ENCODE measurements at places on chromosomes 12 and 14.

- DNase-seq: no peak
Observed at GRCh38 chr12:121133838-121134237, 1.2 kb downstream of the P2RX7 start.

- no peak for DNase-seq
Observed at GRCh38 chr14:71586131-71586897, 345.9 kb upstream of the RGS6 start.

DNA sequence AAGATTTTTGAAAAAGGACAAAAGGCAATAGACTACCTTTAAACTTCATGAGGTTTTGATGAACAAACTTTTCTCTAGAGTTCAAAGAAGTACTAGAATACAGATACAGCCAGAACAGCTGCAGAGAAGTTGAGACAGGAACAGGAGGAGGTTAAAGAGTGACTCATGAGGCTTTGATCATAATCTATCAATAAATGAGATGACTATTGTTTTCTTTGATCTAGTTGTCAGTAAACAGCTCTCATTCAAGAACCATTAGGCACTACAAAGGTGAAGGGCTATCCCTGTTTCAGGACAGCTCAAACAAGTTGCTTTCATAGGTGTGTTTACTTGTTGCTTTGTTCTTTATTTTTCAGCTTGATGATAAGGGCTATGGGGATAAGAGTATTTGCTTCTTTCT is 2.4 kb downstream of the WASHC3 start:
- DNase-seq: no peak

- DNase-seq: no peak
Observed at GRCh38 chr12:40565029-40565633, 127.1 kb upstream of the CNTN1 start.

GRCh38 chr14:45716572-45716971 is 463.6 kb upstream of the MIS18BP1 start:
- DNase-seq: no peak

DNA sequence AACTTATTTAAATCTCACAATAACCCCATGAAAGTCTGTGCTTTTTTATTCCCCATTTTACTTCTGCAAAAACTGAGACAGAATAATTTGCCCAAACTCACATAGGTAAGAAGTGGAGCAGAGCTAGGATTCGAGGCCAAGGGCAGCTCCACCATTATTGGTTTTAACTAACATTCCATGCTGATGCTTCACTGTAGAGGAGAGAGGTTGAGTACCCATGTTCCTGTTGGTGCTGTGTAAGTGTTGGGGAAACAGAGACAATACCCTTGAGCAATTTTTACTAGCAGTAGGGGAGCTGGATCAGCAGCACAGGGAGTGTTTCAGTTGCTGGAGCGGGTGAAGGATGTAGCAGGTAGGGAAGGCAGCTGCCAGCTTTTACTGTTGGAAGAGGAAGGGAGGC is 21.1 kb downstream of the RASSF8 start:
- no peak for DNase-seq

GRCh38 chr12:121400332-121401139 is 618 bp downstream of the RNF34 start:
- peak; percentile 33 for DNase-seq

GRCh38 chr12:41344776-41345470 is 156.8 kb downstream of the PDZRN4 start:
- no peak for DNase-seq

- no peak for DNase-seq
Observed at GRCh38 chr12:51941604-51942003, 9.9 kb upstream of the ACVR1B start.

DNA sequence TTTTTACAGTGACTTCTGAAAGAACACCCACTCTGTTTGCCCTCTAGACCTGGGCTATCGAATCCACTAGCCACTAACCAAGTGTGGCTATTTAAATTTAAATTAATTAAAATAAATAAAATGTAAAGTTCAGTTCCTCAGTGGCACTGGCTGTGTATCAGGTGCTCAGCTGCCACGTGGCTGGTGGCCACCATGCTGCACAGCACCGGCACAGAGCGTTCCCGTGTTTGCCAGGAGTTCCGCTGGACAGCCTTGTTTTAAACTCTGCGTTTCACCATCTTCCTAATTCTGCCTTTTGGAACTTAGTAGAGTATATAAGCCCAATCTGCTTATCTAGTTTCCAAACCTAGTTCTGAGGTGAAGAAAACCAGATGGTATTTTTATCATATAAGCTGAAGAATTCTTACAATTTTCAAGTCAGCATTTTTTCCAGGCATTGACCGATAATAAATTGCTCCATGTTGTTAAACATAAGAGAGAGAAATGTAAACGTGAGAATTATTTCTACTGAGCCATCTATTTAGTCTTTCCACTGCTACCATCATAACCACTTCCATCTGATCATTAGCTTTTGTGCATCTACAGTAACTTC is 339.0 kb downstream of the CACNA1C start:
- DNase-seq: no peak

GRCh38 chr12:26798023-26798422 is 35.0 kb downstream of the ITPR2 start:
- DNase-seq: no peak

- DNase-seq: no peak
Observed at GRCh38 chr12:110345176-110345661, 58.3 kb downstream of the ANAPC7 start.

DNA sequence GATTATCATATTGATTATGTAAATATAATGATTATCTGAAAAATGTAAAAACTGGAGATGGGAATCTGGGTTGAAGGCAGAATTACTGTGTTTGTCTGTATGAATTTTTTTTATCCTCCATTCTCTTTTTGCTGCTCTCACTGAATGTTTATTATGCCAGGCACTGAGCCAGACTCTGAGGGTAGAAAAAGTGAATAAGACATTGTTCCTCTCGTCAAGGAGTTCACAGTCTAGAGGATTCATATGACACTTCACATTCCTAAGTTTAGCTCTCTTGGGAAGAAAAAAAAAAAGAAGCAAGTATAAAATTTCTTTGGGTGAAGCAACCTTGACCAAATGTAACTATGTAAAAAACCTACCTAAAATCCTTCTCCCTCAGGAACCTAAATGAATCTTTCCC is 120.9 kb upstream of the LMO3 start:
- DNase-seq: no peak

DNA sequence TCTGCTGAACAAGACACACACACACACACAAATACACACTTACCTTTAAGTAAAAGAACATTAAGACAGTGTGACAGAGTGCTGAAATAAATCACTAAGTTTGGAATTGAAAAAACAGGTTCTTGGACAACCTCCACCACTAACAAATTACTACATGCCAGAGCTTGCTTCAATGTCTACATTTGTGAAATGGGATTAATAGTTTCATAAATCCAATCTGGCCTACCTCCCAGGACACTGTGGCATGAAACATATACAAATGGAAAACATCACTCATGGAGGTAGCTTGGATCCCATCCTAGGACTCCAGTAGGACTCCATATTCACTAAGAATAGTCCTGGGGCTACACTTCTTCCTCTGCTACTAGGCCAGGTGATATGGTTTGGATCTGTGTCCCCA is 8.2 kb upstream of the CCDC60 start:
- no peak for DNase-seq

GRCh38 chr12:95429172-95429510 is 44.8 kb upstream of the METAP2 start:
- no peak for DNase-seq

GRCh38 chr14:36069535-36069900 is 107.0 kb downstream of the PTCSC3 start:
- DNase-seq: no peak

DNA sequence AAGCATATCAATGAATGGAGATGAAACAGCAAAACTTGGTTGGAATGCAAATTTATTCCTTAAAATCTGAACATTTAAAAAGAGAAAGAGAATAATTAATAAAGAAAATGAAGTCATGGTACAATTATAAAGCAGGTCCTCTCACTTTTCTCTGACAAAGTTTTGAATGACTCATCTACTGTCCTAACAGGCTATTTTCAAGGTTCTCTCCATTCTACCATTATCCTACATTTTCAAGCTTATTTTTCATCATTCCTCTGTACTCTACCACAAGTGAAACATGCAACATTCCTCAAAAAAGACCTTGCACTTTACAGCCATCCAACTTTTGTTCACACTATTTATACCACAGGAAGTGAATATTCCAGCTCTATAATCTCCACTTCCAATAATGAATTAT is 36.9 kb upstream of the AP4S1 start:
- no peak for DNase-seq

DNA sequence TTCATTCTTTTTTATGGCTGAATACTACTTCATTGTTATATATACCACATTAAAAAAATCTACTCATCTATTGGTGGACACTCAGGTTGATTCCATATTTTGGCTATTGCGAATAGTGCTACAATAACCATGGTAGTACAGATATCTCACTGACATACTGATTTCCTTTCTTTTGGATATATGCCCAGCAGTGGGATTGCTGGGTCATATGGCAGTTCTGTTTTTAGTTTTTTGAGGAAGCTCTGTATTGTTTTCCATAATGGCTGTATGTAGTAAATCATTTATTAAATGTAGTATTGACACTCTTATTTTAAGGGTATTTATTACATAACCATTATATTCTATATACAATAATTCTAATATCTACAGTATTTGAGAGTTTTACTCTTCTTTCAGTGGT is 43.7 kb downstream of the PTCSC3 start:
- DNase-seq: no peak

GRCh38 chr12:109475993-109476806 is 900 bp downstream of the KCTD10 start:
- DNase-seq: no peak

- DNase-seq: no peak
Observed at GRCh38 chr12:29088611-29089219, 60.4 kb upstream of the FAR2 start.

DNA sequence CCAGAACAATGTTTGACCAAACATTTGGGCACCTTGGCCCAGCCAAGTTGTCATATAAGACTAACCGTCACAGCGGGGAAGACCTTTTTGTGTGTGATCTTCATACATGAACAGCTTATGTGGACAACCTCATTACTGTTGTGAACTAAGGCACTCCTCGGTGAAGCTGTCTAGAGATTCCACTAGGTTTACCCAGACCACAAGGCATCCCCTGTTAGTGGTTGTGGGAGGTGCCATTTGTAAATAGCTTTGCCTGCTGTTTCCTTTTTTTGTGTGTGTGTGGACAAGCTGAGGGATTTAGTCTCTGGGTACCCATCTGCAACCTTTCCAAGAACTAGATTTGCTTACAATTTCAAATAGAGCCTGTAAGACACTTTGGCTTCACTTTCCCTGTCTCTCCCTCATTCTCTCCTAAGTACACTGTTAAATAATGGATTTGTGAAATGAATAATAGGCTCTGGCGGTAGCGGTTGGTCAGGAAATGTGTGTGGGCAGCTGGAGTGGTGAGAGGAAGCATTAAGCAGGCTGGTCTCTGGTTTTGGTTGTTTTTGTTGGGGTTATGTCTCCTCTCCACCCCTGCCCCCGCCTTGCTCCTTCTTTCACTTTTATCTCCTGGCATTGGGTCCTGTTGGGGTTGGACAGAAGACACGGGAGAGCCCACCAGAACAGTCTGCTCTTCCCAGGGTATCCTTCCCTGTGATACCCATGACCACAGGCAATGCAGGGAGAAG is 727.6 kb downstream of the VRK1 start:
- DNase-seq: no peak

- no peak for DNase-seq
Observed at GRCh38 chr12:23944067-23944466, 5.4 kb downstream of the SOX5 start.

GRCh38 chr12:1809591-1810190 is 10.7 kb upstream of the LRTM2 start:
- no peak for DNase-seq

GRCh38 chr12:56776654-56777053 is 13.5 kb downstream of the HSD17B6 start:
- DNase-seq: no peak

- no peak for DNase-seq
Observed at GRCh38 chr12:121284551-121285390, 11.7 kb downstream of the CAMKK2 start.

GRCh38 chr12:6460751-6461371 is 9.0 kb downstream of the TAPBPL start:
- DNase-seq: no peak

DNA sequence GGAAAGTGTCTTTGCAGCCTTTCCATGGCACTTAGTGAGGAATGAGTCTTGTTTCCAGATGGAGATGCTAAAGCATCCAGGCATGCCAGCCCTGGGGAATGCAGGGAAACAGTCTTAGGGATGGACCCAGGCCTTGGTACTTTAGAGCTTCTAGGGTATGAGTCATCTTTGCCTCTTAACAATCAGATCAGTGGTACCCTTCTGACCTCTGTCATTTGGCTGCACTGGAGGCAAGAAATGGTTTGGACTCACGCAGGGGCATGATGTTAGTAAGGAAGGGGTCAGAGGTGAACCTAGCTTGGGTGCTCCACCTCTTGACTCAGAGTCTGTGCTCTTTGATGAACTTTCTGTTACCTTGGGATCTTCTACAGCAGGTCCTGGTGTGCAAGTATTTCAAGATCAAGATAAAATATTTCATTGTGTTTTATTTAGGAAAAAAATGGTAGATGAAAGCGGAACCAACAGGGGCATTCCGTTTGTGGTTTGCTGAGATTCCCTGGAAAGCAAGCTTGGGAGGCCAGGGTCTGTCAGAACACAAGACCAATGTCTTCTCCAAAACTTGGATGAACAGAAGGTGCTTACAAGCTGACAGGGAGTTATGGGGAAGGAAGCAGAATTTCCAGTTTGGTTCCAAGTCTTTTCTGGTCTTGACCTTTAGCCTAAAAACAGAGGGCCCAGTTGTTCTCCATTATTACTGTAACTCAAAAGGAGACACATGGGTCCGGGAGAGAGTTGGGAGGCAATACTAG is 216.2 kb downstream of the ZFP36L1 start:
- DNase-seq: no peak

DNA sequence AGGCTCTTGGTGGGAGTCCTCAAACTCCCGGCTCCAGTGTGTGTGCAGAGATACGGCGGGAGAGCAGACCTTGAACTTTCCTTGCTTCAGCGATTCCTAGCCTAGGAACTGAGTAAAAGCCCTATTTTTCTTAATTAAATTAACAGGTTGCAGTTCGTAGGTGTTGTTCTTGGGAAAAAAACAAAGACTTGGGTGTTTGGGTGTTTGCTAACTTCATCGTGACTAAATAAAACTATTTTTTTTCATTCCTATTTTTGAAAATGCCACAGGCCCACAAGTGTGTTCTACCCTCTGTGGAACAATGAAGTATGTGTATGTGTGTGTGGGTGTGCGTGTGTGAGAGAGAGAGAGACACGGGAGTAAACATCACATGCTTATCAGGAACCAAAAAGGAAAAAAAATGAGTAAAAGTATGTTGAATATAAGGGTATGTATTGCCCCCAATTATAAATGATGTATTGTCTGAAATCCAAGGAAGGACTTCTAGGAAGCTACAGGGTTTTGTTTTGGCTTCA is 651 bp downstream of the TMEM117 start:
- no peak for DNase-seq

DNA sequence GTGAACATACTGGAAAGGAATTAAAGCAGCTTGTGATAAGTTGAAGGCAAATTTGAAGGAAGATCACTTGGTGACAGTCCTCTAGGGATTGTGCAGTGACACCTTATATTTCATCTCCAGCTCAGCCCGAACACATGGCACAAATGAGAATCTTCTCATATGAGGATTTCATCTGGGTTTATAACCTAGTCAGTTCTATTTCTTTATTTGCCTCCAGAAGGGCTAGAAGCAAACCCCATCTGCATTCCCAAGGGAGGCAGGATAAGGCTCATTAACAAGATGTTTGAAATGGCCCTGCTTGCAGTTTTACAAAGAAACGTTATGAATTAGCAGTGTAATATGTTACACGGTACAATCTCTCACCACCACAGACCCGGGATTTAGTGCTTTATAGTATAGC is 90.7 kb upstream of the KRR1 start:
- DNase-seq: no peak

Data from activated CD4-positive, CD25-positive, alpha-beta regulatory T cell treated with anti-CD3 and anti-CD28 coated beads, Interleukin-2, amount 50 U/mL, for 16 hours (primary cell).